ENCODE measurements at places on chromosomes 2 and 18.

- no peak for DNase-seq
- H3K4me3 ChIP-seq = no peak overlapping the region
- no peaks in the 10 kb centered on the region for H3K4me1 ChIP-seq
- no peak overlapping the region for H3K27ac ChIP-seq
These were observed 29.3 kb downstream of the MERTK start for GRCh38 chr2:111927723-111928122.

- no peaks in the 10 kb centered on the region for H3K4me1 ChIP-seq
- H3K27me3 ChIP-seq = no peaks in the 10 kb centered on the region
- DNase-seq = no peak
- H3K27ac ChIP-seq = no peak overlapping the region
- no peak overlapping the region for H3K4me3 ChIP-seq
These were observed 5.9 kb downstream of the CTLA4 start for GRCh38 chr2:203873461-203873860.

GRCh38 chr18:56173542-56174220 is 464.7 kb downstream of the TXNL1 start:
- H3K4me1 ChIP-seq = no peaks in the 10 kb centered on the region
- H3K4me3 ChIP-seq = no peak overlapping the region
- no peaks in the 10 kb centered on the region for H3K27me3 ChIP-seq
- no peaks in the 10 kb centered on the region for H3K36me3 ChIP-seq
- no peak overlapping the region for H3K27ac ChIP-seq

- H3K27ac ChIP-seq = no peak overlapping the region
- H3K36me3 ChIP-seq = no peaks in the 10 kb centered on the region
- no peaks in the 10 kb centered on the region for H3K4me1 ChIP-seq
- no peak for DNase-seq
- H3K4me3 ChIP-seq = no peak overlapping the region
These were observed 15.0 kb upstream of the BMPR2 start for GRCh38 chr2:202361108-202361507.

GRCh38 chr18:9091066-9091476 is 11.4 kb upstream of the NDUFV2 start:
- H3K27me3 ChIP-seq = no peaks in the 10 kb centered on the region
- no peak for DNase-seq
- peaks cover 31% of the 10 kb centered on the region for H3K4me1 ChIP-seq

DNA sequence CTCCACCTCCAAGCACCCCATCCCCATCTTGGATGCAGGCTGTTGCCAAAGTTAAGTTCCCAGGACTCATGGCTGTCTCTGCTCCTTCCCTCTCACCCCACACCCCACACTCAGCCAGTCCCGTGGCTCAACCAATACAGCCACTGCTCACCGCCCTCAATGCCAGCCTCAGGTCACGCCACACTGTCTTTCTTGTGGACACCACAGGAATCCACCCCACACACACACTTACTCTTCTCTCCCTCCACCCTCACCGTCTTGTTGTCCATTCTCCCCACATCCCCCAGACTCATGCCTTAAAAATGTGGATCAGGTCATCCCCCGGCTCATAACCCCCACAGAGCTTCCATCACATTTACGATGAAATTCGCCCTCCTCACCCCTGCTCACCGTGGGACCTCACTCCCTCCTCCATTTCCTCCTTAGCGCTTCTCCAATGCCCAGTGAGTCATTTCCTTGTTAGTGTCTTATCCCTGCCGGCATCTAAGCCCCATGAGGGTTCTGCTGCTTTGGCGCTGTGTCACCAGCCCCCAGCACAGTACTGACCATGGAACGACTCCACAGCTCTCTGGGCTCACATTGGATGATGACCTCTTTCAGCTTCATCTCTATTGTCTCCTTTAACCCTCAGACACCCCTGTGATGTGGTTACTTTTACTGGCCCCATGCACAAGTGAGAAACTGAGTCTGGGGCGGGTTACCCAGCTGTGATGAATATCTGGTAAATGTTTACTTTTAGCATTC is 13.8 kb downstream of the MLPH start:
- peak; percentile 74 for DNase-seq
- no peak overlapping the region for H3K27ac ChIP-seq
- peaks cover 20% of the 10 kb centered on the region for H3K27me3 ChIP-seq
- H3K36me3 ChIP-seq = no peaks in the 10 kb centered on the region
- no peak overlapping the region for H3K4me3 ChIP-seq

- H3K27ac ChIP-seq = no peak overlapping the region
- H3K36me3 ChIP-seq = peaks cover 11% of the 10 kb centered on the region
- H3K4me1 ChIP-seq = no peaks in the 10 kb centered on the region
- H3K4me3 ChIP-seq = no peak overlapping the region
- DNase-seq = no peak
- H3K27me3 ChIP-seq = no peaks in the 10 kb centered on the region
These were observed 45.1 kb downstream of the PROC start for GRCh38 chr2:127463155-127463991.

- H3K27ac ChIP-seq = no peak overlapping the region
- no peaks in the 10 kb centered on the region for H3K27me3 ChIP-seq
- H3K4me1 ChIP-seq = no peaks in the 10 kb centered on the region
- DNase-seq = peak; percentile 72
- no peak overlapping the region for H3K4me3 ChIP-seq
These were observed 245.5 kb upstream of the KCNJ3 start for GRCh38 chr2:154452906-154453493.

DNA sequence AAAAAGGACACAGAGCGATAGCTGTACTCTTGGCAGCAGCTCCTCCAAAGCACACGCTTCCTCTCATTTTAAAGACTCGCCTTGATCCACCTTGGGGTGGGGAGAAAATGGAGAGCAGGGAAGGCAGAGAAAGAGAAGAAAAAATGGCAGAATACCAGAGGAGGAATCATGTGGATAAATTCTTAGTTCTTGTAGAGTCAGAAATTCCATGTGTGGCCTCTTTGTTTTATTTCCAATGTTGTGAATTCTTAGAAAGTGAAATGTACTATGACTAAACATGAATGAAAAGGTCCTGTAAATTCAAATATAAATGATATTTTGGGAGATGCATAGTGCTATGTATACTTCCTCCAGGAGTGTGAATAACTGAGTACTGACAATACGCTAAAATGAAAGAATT is 89.7 kb upstream of the SESTD1 start:
- H3K36me3 ChIP-seq = no peaks in the 10 kb centered on the region
- H3K4me1 ChIP-seq = no peaks in the 10 kb centered on the region
- H3K27ac ChIP-seq = no peak overlapping the region

- no peak overlapping the region for H3K4me3 ChIP-seq
- H3K36me3 ChIP-seq = no peaks in the 10 kb centered on the region
- DNase-seq = no peak
- H3K27me3 ChIP-seq = no peaks in the 10 kb centered on the region
- H3K27ac ChIP-seq = no peak overlapping the region
These were observed 19.2 kb downstream of the TMEM185B start for GRCh38 chr2:120204022-120204405.
